ENCODE measurements at places on chromosomes 13 and 19.

GRCh38 chr19:49749771-49750170 is 13.3 kb downstream of the TSKS start:
- no peak for DNase-seq

DNA sequence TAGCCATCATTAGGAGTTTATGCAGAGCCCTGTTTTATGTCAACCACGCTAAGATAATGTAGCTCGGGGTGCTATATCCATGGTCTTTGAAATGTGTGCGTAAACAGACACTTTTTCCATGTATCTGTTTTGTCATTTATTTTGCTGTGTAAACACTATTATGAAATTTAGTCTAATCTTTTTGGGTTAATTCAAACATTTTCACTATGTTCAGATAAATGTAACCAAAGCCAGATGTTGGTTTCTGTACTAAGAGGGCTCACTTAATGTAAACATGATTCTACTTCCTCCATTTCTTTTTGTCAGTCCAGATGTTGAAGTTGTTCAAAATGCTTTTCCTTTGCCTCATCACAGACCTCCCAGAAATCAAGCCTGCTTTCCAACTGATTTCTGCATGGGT is 499.5 kb upstream of the GPC6 start:
- DNase-seq: no peak

- peak; percentile 83 for DNase-seq
Measured at GRCh38 chr19:55809381-55810058, 22.3 kb downstream of the NLRP11 start.

DNA sequence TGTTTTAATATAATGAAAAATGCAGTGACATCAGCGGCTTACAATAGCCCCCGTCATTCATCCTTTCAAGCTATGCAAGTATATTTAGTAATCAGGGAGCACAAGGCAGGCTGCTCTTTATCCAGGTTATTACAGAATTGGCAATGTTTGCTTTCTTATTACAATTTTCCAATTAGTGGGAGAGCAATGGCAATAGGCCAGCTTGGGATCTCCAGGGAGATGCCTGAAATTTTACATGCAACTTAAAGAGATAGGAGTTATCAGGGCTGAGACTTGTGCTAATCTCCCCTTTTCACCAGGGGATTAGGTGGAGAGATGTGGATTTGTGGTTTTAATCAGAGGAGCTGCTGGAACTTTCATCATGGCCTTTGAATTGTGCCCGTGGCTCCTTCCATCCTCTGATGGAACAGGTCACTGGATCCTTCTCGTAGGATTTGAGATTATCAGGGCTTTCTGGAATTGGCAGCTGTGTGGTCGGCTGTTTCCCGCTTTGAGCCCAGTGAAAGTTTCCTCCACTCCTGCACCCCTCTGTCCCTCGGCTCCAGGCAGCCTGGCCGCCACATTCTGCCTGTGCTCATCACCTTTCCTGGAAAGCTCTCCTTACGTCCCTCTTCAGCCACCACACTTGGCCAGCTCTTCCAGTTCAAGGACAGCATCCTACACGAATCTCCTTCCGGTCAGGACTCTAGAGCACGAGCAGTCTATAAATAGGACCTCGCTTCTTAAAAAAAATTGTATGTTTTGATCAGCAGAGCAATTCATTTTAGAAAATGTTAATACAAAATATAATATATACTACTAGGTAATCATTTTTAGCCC is 47.0 kb downstream of the CBY2 start:
- no peak for DNase-seq

GRCh38 chr13:39232401-39232980 is 194.2 kb downstream of the NHLRC3 start:
- DNase-seq: no peak

DNA sequence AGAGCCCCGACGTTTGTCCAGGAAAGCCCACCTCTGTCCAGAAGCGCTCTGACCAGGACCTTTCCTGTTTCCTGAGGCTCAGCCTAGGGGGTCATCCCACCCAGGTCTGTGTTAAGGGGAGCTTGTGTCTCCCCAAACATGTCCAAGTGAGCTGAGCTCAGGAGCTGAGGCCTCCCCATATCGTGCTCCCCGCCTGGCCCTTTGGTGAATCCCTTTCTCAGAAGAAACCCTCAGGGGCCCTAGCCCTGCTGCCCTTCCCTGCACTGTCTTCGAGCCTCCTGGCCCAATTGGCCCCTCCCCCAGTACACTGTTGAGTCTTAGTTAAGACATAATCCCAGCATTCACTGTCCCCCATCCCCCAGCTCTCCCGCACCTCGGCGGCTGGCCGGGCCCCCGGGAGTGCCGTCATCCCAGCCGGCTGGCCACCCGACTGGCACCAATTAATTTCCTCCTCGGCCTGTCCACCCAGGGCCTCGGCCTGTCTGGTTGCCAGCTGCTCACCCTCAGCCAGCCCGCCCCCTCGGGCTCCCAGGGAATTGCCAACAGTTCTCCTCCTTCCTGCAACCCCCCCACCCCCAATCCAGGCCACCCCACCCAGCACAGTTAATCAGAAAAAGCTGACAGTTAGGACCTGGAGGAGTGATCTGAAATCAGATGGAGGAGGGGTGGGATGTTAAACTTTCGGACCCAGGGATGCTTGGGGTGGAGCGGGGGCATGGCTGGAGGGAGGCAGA is 13.6 kb downstream of the IER2 start:
- peak; percentile 89 for DNase-seq
